Fibroblast of skin of left quadriceps (primary cell): ENCODE measurements at places on chromosomes 2 and 18.
A peak's percentile ranks its signal among the peaks of the same experiment; 100 is the strongest.

DNA sequence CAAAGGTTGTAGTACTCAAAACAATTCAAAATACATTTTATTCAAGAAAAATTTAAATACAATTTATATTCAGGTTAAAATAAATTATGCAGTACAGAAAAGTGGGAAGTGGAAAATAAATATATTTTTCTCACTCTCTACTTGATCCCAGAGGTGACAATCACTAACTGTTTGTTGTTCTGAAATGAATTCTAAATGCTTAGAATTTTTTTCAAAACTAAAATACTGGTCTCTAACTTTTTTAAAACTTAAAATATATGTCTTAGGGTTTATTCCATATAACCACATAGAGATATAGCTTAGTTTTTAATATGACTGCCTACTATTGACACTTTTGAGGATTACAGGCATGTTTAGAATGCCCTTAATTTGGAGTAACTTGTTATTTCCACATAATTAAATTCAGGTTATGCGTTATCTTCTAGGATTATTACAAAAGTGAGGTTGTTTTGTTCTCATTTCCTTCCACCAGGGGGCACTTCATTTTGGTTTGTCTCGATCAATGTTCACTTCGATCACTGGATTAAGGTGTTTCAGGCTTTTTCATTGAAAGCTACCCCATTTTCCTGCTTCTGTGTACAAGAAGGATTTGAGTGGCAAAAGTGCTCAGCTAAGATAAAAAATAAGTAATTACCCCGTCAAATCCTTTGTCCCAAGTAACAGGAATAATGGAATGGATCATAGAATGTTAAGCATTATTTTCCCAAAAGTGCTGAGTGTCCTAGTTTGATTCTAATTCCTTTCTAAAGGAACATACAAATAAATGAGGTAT, 27.1 kb upstream of the TFPI start:
- DNase-seq = peak; percentile 36

- DNase-seq = no peak
Measured at GRCh38 chr2:187050409-187050998, 201.5 kb upstream of the ZSWIM2 start.

- no peak for DNase-seq
Measured at GRCh38 chr2:55986700-55987440, 63.3 kb upstream of the EFEMP1 start.

GRCh38 chr18:11981192-11981542, at the start of gene IMPA2:
TSS of gene IMPA2 (plus strand) at chr18:11981507. CDS start at chr18:11981670, 163 bp downstream.
- no peak for DNase-seq

- DNase-seq = no peak
Measured at GRCh38 chr2:215851082-215851481, 162.3 kb downstream of the MREG start.

DNA sequence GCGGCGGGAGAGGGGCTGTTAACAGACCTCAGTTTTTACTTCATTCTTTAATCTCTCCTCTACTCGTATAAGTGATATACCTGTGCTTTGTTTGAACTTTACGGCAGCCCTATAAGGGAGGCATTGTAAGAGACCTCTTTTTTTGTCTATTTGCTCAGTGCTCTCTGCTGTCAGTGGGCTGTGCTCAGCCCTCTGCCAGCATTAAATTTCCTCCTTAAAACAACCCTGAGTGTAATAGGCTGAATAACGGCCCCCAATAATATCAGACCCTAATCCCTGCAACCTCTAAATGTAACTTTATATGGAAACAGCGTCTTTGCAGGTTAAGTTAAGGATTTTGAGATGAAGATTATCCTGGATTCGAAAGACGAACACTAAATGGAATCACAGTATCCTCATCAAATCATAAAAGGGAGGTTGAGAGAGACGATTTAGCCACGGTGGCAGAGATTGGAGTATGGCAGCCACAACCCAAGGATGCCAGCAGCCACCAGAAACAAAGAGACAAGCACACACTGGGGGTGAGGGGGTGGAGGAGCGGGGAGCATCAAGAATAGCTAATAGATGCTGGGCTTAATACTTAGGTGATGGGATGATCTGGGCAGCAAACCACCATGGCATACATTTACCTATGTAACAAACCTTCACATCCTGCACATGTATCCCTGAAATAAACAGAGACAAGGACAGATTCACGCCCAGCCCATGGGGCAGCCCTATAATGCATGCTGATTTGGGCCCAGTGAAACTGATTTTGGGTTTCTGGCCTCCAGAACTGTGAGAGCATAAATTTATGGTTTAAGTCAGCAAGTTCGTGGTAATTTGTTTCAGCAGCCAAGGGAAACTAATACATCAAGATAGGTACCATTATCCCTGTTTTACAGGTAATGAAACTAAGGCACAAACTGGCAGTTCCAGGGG, 894 bp upstream of the FARSB start:
- no peak for DNase-seq

DNA sequence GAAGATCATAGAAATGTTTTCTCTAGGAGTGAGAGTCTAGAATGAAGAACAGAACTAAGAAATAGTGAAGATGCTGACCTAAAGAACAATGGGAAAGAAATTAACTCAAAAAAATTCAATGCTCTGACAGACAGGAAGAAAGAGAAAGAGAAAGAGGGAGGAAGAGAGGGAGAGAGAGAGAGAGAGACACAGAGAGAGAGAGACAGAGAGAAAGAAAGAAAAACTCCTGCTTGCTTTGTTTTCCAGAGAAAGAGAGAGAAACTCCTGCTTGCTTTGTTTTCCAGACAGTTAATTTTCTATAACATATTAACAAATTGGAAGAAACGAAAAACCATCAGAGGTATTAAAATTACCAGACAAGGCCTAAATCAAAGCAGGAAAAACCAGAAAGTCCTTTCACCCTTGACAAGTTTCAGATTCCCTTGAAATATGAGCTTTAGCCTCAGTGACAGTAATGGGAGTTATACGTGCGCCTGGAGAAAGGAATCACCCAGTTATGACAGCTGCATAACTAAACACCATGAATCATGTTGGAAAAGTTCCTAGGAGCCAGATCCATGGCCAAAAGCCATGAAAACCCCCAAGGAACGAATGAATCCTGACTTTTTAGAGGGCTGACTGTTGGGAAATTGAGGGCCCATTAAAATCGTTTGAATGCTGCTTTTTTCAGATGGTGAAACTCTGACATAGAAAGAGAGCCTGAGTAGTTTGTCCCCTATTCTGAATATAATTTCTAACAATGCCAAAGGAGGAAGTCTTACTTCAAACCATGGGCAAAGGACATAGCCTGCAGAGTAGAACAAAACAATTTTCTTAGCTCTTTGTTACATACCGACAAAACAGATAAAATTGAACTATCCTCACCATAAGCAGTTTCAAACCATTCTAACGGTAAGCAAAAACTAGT, 228.6 kb upstream of the CHST9 start:
- DNase-seq = peak; percentile 85

- no peak for DNase-seq
Measured at GRCh38 chr2:73982140-73982617, 2.5 kb upstream of the TET3 start.

DNA sequence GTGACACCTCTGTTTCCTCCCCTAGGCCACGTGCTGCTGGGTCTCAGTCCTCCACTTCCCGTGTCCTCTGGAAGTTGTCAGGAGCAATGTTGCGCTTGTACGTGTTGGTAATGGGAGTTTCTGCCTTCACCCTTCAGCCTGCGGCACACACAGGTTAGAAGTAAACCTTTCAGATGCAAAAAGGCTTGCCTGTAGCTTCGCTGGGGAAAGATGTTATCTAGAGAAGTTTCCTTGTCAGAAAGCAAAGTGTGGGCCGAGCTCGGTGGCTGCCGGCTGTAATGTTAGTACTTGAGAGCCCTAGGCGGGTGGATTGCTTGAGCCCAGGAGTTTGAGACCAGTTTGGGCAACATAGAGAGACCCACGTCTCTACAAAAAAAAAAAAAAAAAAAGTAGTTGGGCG, 16.7 kb downstream of the IL1R2 start:
- no peak for DNase-seq

DNA sequence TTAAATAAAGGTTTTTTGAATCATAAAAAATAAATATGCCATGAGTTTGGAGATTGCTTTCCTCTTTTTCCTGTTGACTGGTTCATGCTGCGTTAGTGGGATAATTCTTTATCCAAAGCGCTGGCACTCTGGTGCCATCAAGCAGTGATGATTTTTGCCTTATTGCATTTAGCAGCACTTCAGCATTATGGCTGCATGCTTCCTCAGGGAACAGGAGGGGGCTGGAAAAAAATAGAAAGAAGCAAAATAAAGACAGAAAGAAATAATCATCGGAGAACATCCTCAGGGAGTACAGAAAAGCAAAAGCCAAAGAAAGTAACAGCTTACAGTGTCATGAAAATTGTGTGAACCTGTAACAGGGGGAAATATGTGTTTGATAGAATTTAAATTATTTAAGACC, 1408.2 kb upstream of the PIK3C3 start:
- no peak for DNase-seq

DNA sequence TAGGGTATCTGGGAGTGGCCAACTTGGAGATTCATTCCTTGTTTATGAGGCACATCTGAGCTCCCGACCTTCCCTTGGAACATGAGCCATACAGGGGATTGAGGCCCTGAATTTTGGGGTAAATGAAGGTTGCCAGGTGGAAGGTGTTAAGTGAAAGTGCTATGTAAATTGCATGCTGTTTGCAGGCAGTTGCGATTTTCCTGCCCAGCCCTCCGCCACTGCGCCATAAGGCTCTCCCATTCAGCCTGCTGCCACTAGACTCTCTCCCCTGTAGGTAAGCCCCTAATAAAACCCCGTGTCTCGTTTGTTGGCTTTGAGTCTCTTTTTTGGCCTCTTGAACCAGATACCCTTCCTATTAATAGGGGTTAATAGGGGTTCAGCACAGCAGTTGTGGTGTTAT, 33.8 kb downstream of the PCARE start:
- no peak for DNase-seq

DNA sequence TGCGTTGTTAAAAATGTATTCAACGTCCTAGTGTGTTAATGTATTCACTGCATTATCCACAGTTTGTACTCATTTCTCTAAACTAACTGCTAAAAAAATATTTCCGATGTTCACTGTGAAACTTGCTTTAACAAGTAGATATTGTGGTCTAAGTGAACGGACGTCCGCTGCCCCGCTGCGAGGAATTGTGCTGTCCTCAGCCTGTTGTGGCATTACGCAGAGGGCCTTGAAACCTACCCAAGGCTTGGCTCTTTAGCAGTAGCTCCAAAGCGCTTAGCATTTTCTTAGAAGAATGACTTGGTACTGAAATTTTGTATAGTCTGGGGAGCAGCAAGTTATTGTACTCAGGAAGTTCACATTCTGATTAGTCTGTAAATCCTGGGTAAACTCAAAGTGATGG, 136.5 kb upstream of the SP5 start:
- no peak for DNase-seq

DNA sequence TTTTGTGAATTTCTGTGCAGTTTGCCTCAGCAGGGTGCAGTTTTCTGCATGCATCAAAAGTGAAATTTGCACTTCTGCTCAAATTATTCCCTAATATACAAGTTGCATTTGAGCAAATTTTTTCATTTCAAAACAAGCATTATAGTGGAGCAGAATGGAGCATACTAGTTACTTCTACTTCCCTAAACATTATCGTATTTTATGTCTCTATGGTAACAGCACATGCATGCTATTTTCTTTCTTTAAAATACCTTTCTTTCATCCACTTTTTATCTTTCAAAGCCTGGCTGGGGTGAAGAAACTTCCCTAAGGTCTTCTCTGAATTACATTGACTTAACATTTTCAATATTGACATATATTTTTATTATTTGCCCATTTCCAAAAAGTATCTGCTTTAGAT, 11.2 kb downstream of the RHBDD1 start:
- DNase-seq = no peak

DNA sequence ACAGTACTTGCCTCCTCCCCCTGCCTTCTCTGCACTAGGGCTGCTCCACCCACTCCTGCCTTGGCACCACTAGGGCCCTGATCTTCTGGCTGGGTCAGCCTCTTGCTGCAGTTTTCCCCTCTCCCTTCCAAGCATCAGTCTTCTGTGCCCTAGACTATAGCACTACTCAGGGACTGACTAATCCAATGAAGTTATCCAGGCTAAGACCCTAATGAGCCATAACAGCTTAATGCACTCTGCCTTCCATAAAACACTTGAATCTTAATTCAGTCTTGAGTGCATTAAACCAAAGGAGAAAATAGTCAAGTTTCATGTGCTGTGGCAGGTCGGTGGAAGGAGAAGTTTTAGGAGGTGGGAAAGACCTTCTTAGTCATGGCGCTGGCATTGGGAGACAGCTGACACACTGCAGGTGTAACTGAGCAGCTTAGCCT, 95.7 kb downstream of the BIN1 start:
- no peak for DNase-seq

DNA sequence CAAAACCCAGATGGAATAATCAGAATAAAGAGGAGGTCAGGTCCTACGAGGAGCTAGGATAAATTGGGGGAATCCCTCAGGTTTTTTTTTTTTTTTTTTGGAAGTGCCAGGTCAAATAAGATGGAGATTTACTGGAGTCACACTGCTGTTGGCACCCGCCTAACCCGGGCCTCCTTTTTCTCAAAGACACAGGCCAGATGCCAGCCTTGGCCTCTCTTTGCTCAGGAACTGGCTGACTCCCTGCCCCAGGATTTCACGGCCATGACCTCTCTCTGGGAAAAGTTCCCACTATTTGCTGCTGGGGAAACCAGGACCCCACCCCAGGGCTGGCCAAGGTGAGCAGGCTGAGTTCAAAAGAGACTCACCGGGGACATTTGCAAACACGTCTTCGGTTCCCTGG, 2.5 kb downstream of the CD8A start:
- no peak for DNase-seq

DNA sequence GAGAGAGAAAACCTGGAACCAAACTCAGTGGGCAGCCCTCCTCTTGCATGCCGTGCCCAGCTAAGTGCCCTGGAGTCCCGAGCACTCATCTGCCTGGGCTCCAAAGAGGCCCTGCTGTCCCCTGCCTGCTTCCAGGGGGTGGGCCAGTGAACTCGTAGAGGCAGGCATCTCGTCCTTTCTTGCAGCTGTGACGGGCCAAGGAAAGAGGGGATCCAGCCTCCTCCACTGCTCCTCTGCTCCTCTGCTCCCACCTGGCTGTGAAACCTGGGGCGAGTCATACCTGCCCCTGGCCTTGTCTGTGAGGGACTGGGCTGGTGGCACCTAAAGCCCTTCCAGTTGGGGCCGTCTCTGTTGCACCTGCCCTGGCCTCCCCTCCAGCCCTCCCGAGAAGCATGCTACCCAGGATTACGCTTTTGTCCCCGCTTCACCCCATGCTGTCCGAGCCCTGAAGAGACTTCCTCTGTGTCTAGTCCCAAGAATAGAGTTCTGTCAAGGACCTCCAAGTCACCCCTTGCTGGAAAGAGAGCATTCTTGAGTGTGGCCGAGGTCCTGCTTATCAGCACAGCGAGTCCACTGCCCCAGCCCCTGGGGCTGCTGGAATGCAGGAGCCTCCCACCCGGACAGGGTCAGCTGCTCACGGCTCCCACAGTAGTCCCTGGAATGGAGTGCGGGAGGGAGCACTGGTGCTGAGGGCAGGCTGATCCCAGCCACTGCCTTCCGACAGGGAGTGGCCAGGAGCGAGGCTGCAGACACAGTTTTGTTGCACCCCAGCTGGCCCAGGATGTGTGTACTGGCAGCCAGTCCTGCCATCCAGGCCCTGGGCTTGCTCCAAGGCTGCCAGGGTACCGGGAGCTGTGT, 14.3 kb downstream of the KCNK3 start:
- no peak for DNase-seq
